Aorta (tissue), 5 donors: ENCODE measurements at places on chromosomes 12 and 14.

DNA sequence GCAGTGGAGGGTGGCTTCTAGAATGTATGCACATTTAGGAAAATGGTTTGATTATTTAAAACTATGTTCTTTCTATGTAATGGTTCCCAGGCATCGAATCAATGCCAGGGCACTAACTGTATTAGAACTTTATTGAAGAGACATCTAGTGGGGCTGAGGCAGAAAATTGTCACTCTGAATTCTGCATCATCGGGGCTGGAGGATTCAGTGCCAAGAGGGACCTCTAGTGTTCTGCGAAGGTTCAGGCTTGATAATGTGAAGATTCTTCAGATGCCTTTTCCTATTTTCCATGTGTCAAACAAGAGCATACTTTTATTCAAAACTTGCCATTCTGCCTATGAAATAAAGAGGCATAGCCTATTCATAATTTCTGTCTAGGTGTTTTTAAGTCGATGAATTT, 146.3 kb downstream of the CAND1 start:
- no peak for DNase-seq

- DNase-seq: no peak
Measured at GRCh38 chr12:19021240-19021639, 108.3 kb upstream of the PLEKHA5 start.

DNA sequence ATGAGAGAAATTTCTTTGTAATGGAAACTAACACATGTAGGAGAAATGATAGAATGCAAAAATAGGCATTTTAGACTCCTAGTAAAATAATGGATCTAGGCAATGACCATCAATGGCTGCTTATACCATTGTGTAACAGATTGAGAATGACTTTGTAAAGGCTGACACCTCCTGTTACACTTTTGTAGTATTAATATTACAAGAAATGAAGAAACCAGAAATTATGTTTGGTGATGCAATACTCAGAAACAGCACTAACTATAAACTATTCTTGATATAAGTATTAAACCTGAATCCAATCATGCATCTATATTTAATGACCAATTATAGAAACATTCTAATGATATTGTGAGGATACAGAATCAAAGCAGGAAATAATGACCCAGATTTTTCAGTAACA, 108.5 kb upstream of the CNTN1 start:
- DNase-seq: no peak

- no peak for DNase-seq
Measured at GRCh38 chr14:58912287-58912686, 274.5 kb downstream of the DACT1 start.

GRCh38 chr12:16238661-16239060, 38.8 kb downstream of the SLC15A5 start:
- DNase-seq: no peak

GRCh38 chr12:19220205-19220604, 90.7 kb downstream of the PLEKHA5 start:
- DNase-seq: no peak

DNA sequence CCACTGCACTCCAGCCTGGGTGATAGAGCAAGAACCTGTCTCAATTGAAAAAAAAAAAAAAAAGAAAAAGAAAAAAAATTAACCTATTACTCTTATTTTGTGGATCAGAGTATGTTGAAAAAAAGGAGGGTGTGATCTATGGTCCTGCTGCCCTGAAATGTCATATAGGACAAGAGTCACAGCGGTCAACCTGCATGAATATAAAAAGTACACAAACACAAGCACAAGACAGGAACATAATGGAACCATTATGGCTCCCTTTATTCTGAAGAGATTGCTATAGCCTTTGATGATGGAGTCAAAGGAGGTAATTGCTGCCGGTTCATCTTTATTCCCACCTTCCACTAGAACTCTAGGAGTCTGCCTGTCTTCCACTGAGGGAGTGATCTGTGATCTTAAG, 96.9 kb downstream of the NTN4 start:
- DNase-seq: no peak

- peak; percentile 42 for DNase-seq
Measured at GRCh38 chr14:100740196-100740825, 13.6 kb downstream of the DLK1 start.

DNA sequence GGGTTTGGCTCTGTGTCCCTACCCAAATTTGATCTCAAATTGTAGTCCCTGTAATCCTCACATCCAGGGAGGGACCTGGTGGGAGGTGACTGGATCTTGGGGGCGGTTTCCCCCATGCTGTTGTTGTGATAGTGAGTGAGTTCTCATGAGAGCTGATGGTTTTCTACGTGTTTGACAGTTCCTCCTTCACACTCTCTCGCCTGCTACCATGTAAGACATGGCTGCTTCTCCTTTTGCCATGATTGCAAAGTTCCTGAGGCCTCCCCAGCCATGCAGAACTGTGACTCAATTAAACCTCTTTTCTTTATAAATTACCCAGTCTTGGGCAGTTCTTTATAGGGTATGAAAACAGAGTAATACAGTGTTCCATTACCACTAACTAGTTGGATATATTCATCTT, 10.3 kb upstream of the LRRC23 start:
- no peak for DNase-seq

GRCh38 chr12:113249546-113249945, 28.3 kb downstream of the TPCN1 start:
- peak; percentile 8 for DNase-seq

- no peak for DNase-seq
Measured at GRCh38 chr12:26701604-26702215, 131.3 kb downstream of the ITPR2 start.

DNA sequence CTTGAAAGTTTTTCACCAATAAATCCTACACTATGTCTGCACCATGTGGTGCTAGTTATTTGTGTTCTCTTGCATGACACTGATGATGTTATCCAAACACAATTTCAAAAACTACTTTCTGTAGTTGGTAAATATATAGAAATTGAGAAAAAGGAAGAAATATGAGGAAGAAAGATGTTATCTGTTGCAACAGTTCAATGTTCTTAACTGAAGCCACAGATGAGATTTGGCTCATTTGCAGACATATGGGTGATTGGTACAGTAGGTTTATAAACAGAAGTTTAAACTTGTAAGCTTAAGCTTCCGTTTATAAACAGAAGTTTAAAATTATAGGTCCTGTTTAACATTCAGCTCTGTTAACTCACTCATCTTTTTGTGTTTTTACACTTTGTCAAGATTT, at the start of gene CLEC12A:
TSS of gene CLEC12A (plus strand) at position 229 of the 400 bp plus-strand sequence. CDS start 188 bp downstream, outside the sequence.
- DNase-seq: no peak

GRCh38 chr12:70842136-70842535, 78.4 kb downstream of the PTPRR start:
- no peak for DNase-seq
